ENCODE measurements at places on chromosomes 4 and X. TPM values are rescaled to one million over a fixed set of nuclear protein-coding genes. Genes with fewer than 3 reads are reported as not detected.

TRAM1L1 gene
- total RNA-seq: 0.88 TPM

CCKAR gene
- not detected for total RNA-seq

DRP2 gene
- total RNA-seq: 0.78 TPM

SPANXN3 gene
- not detected for total RNA-seq

GRCh38 chr4:77418333-77418732 lies 187.3 kb upstream of the CXCL13 start:
- DNase-seq: no peak

FSTL5 gene
- 1.6 TPM for total RNA-seq

DNA sequence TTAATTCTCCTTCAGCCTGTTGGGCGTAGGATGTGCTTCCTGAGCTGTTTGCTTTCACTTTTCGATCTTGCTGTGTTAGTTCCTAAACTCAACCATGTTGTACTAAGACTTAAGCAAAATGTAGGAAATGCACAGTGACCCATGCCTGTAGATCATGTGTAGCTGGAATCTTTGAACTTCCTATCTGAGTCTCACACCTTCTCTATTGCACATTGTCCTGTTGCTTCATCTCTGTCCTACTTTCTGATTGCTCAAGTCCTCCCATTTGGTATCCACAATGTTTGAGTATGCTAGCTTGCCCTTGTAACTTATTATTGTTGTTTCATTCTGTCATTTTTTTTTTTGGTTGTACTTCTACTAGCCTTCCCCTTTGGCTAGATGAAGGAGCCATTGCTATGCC lies 239.6 kb downstream of the PPP1R2C start:
- DNase-seq: no peak

DNA sequence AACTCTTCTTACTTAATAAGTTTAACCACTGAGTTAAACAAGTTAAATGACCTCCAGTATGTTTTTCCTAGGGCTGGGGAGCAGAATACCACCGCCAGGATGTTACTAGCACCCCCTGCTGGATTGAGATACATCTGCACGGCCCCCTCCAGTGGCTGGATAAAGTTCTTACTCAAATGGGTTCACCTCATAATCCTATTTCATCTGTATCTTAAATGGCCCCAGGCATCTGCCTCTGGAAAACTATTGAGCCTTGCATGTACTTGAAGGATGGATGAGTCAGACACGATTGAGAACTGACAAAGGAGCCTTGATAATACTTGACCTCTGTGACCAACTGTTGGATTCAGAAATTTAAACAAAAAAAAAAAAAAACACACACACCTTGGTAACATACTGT lies 61.5 kb upstream of the MMAA start:
- peak; percentile 81 for DNase-seq

DNA sequence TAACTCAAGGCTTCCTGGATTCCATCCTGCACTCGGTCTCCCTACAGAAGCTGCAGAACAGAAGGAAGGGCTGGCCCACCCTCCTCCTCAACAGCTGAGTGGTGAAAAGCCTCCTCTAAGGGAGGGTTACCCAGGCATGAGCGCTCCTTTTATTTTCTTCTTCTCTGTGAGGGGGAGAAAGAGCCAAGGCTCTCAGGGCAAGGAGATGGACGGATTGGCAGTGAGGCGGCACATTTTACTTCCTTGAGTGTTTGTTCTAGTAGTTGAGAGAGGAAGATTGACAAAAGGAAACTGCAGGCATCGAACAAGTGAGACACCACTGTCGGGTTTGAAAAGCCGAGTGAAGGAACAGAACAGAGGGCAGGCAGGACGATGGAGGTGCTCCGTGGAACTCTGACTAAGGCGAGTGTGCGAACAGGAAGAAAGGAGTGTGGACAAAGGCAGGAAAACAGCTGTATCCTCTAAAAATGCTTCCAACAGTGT lies 38.4 kb upstream of the STS start:
- DNase-seq: peak; percentile 84

DNA sequence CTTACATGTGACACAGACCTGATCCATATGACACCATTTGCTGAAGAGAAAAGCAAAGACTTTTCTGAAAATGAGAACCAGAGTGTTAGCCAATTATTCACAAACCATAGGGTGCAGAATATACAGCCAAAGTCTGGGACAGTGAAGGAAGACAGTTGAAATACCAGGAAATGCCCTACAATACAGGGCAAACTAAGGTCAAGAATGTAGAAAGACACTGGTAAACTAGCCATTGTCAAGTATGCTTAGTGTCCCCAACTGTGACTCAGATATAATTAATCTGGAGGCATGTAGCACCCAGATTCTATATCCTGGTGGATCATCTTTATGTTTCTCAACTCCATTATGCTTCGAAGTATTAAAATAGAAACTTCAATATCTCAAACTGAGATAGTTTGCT lies 200.9 kb upstream of the FSTL5 start:
- DNase-seq: no peak

GRCh38 chr4:180059216-180059881 lies 2183.9 kb upstream of the TENM3 start:
- no peak for DNase-seq

TRPC3 gene
- total RNA-seq: not detected

DNA sequence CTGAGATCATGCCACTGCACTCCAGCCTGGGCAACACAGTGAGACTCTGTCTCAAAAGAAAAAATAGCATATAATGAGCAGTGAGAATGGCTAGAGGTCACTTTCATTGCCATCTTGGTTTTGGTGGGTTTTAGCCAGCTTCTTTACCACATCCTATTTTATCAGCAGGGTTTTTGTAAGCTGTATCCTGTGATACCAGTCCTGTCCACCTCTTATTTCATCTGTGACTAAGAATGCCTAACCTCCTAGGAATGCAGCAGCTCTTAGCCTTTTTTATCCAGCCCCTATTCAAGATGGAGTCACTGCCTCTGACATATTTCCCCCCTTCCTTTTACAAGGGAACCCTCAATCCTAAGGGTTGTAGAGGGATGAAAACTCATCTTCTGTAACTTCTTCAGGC lies 26.1 kb upstream of the IGFBP7 start:
- DNase-seq: peak; percentile 65

IBSP gene
- not detected for total RNA-seq

GRCh38 chrX:63744850-63745394 lies 40.1 kb downstream of the ARHGEF9 start:
- no peak for DNase-seq

RBM46 gene
- total RNA-seq: not detected

GRCh38 chr4:8267077-8267476 lies 2.5 kb upstream of the HTRA3 start:
- peak; percentile 72 for DNase-seq

TLR10 gene
- total RNA-seq: not detected

DNA sequence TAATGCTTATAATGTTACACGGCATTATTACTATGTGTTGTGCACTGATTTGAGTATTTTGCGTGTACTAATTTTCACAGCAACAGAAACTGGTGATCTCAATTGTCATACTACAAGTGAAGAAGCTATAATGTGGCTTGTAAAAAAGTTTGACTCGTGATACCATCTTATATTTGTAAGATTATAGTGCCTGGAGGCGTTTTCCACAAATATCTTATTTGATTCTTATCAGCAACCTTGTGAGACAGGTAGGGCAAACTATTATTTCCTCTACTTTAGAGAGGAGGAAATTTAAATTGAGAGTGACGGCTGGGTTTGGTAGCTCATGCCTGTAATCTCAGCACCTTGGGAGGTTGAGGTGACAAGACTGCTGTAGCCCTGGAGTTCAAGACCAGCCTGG lies 4.5 kb downstream of the CUL4B start:
- no peak for DNase-seq

DNA sequence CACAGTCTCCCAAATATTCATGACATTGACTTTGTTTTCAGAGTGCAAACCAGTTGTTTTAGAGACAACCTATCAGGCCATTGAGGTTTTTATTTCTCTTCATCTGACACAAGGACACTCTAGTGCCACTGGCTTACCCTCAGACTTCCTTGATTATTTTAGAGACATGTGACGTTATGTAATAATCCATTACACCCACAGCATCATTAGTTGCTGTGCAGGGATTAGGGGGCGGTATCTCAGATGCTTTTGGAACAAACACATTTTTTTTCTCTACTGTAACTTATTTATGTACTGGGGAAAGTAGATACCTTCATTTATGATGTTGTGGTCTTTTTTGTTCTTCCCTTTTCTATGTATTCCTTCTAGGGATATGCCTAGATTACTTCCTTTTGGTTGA lies 2293.1 kb downstream of the PCDH7 start:
- DNase-seq: no peak

MAP7D2 gene
- 0.15 TPM for total RNA-seq

CSAG3 gene
- total RNA-seq: not detected

- no peak for DNase-seq
These were observed 127.2 kb downstream of the CHRNA9 start for GRCh38 chr4:40462326-40462725.

DNA sequence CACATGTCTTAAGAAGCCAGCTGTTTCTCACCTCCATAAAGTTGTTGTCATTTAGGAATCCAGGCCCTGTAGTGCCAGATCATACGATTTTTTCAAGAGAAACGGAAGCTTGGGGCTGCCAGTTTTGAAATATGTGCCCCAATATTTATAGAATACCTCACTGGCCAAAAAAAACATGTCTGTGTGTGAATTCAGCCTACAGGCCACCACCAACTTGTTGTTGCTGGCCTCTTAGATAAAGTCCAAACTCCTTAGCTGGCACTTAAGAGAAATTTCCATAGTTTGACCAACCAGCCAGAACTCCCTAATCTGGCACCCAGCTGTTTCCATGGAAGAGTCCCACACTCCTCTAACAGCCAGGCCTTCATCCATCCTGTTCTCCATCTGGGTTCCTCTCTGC lies 74.1 kb downstream of the WDR19 start:
- DNase-seq: peak; percentile 94

CFP gene
- 1.9 TPM for total RNA-seq

DNA sequence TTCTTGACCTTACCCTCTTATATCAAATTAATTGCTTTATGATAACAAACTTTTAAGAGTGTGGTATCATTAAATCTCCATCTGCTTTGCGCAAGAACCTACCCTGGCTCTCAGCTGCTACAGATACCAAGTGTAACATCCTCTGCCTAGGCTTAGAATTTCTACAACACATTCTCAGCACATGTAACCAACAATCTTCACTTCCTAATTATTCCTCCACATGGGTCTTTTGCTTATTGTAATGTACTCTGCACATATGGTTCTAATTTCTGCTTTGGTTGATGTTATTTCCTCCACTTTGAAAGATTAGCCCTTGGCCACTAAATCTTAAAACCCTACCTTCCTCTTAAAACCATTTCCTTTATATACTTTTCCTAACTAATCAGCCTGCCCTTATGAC lies 242.4 kb downstream of the ARHGAP24 start:
- DNase-seq: no peak

- peak; percentile 27 for DNase-seq
These were observed 880 bp downstream of the UNC5C start for GRCh38 chr4:95547715-95548471.

FAM149A gene
- 0.20 TPM for total RNA-seq

- peak; percentile 55 for DNase-seq
These were observed 87.8 kb downstream of the SH3KBP1 start for GRCh38 chrX:19799319-19800182.
